ENCODE measurements at places on chromosomes 3 and 15. TPM values are rescaled to one million over a fixed set of nuclear protein-coding genes. Genes with fewer than 3 reads are reported as not detected.

The PRRT3 gene
- 16.8 TPM for total RNA-seq

The SH3BP5 gene
- total RNA-seq = 28.0 TPM

The XCR1 gene
- 0.05 TPM for total RNA-seq

The TM4SF18 gene
- total RNA-seq = not detected

The OXTR gene
- total RNA-seq = 1.0 TPM

The ADAMTSL3 gene
- not detected for total RNA-seq

The THOC7 gene
- total RNA-seq = 106 TPM

The WWTR1 gene
- total RNA-seq = 0.81 TPM

Data from activated T-helper 1 cell treated with anti-CD3 and anti-CD28 coated beads, Interleukin-12 subunit alpha, Interleukin-12 subunit beta, Interleukin-2, Interleukin-4 antibody, amounts not matched to agents 30 ng/mL and 10 ng/mL and 1 ng/mL, durations not matched to agents 14 hours and 24 hours and 36 hours (primary cell).